Mesothelial cell of epicardium (in vitro differentiated cells): ENCODE measurements at places on chromosomes 11 and 22. TPM values are rescaled to one million over a fixed set of nuclear protein-coding genes. Genes with fewer than 3 reads are reported as not detected.

DNA sequence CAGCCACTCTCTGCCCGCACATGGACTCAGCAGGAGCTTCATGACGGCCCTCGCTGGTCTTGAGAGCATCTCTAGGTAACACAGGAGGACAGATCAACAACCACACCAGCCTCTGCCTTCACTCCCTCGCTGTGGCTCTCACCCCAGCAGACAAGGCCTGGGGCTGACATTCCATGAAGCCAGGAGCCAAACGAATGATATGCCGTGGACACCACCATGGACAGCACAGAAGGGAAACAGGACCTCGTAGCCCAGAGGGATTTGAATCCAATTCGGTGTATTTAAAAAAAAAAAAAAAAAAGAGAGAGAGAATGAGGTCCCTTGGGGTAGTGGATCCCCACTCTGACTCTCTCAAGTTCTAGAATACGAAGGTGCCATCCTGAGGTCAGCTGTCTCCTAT is 385.5 kb downstream of the SHANK2 start:
- no peak overlapping the region for H3K27ac ChIP-seq
- H3K4me1 ChIP-seq: peaks cover 1% of the 10 kb centered on the region
- DNase-seq: no peak
- H3K4me3 ChIP-seq: no peak overlapping the region
- H3K27me3 ChIP-seq: peaks cover 5% of the 10 kb centered on the region

- H3K36me3 ChIP-seq: peaks cover 6% of the 10 kb centered on the region
- peaks cover 31% of the 10 kb centered on the region for H3K4me1 ChIP-seq
- no peaks in the 10 kb centered on the region for H3K27me3 ChIP-seq
- no peak overlapping the region for H3K27ac ChIP-seq
- no peak overlapping the region for H3K4me3 ChIP-seq
- no peak for DNase-seq
Observed at GRCh38 chr22:32850591-32851517, 49.3 kb downstream of the TIMP3 start.

The NTM gene
- total RNA-seq: 3.9 to 6.2 TPM (median 5.1 TPM) in 3 replicates

DNA sequence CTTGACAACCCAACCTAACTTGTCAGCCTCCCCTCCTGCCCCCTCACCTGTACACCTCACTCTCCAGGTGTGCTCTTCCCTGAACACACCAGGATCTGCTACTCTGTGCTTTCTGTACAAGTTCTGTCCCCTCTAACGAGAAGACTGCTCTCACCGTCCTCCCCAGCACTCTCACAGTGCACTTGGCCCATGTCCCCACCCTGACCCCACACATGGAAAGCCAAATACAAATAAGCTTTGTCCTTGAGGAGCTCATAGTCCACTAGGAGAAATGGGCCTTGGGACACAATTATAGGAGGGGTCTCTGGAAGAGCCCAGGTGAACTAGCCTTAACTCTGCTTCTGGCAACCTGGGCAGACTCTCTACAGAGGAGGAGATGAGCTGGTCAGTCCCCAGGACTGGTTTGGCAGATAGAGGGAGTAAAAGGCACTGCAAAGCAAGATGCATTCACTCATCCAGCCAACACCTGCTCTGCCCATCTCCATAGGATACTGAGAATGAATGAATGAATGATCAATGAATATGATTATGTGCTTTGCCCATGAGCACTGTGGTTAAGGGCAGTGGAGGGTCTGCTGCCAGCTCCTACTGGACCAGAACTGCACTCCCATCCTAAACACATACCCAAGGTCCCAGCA is 9.9 kb downstream of the NIPSNAP1 start:
- H3K36me3 ChIP-seq: peaks cover 21% of the 10 kb centered on the region
- no peak for DNase-seq
- no peaks in the 10 kb centered on the region for H3K27me3 ChIP-seq
- H3K4me3 ChIP-seq: no peak overlapping the region
- no peaks in the 10 kb centered on the region for H3K4me1 ChIP-seq

The SLC22A6 gene
- total RNA-seq: not detected in 3 replicates

DNA sequence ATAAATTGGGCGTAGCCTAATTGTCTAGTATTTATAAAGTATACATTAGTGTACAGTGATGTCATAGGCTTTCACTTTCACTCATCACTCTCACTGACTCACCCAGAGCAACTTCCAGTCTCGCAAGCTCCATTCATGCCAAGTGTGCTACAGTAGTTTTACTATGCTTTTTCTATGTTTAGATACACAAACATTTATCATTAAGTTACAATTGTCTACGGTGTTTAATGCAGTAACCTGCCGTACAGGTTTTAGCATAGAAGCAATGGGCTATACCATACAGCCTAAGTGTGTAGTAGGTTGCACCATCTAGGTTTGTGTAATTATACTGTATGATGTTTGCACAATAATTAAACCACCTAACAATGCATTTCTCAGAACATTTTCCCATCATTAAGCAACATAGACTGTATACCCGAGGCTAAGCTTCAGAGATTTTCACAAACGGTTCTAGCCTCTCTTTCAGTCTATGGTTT is 17.5 kb downstream of the OR9G1 start:
- no peaks in the 10 kb centered on the region for H3K4me1 ChIP-seq
- no peaks in the 10 kb centered on the region for H3K36me3 ChIP-seq
- H3K27ac ChIP-seq: no peak overlapping the region
- no peak for DNase-seq
- no peak overlapping the region for H3K4me3 ChIP-seq

- no peak overlapping the region for H3K27ac ChIP-seq
- no peaks in the 10 kb centered on the region for H3K4me1 ChIP-seq
- no peak overlapping the region for H3K4me3 ChIP-seq
- H3K27me3 ChIP-seq: peaks cover 5% of the 10 kb centered on the region
- no peak for DNase-seq
Observed at GRCh38 chr11:5818245-5818886, 9.6 kb downstream of the OR52N2 start.

DNA sequence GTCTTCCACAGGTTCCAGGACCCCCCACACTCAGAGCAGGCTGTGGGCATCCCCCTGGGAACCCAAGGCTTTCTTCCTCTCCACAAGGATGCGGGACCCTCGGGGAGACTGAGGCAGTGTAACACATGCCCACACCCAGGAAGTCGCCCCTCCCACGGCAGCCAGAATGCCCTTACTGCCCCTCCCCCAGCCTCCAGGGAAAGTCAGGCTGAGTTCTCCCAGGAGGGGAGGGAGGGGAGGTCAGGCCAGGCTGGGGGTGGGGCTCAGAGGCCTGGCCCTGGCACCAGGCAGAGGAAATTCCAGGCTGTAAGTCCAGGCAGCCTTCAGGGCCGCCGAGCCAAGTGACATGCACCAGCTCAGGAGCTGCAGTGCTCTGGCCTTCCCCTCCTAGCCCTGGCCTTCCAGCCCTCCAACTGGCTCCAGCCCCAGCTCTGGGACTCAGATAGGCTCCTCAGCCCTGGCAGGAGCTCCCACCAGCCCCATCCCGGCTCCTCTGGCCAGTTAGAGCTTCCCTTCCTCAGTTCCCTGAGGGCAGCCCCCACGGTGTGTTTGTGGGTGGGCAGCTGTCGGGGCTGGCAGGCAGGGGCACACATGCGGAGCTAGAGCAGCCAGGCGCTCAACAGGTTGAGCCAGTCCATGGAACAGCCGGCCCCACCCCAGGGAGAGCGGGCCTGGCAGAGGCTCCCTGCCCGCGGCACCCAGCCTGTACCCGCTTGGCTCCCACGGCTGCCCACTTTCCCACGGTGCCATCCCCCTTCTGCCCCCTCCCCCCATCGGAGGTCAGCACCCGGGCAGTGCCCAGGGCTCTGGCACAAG is 3.6 kb downstream of the BCL9L start:
- H3K36me3 ChIP-seq: no peaks in the 10 kb centered on the region
- peak overlapping the region; percentile 47 for H3K27ac ChIP-seq
- no peak for DNase-seq
- peak overlapping the region; percentile 91 for H3K4me3 ChIP-seq
- H3K27me3 ChIP-seq: no peaks in the 10 kb centered on the region
- peaks cover 69% of the 10 kb centered on the region for H3K4me1 ChIP-seq

DNA sequence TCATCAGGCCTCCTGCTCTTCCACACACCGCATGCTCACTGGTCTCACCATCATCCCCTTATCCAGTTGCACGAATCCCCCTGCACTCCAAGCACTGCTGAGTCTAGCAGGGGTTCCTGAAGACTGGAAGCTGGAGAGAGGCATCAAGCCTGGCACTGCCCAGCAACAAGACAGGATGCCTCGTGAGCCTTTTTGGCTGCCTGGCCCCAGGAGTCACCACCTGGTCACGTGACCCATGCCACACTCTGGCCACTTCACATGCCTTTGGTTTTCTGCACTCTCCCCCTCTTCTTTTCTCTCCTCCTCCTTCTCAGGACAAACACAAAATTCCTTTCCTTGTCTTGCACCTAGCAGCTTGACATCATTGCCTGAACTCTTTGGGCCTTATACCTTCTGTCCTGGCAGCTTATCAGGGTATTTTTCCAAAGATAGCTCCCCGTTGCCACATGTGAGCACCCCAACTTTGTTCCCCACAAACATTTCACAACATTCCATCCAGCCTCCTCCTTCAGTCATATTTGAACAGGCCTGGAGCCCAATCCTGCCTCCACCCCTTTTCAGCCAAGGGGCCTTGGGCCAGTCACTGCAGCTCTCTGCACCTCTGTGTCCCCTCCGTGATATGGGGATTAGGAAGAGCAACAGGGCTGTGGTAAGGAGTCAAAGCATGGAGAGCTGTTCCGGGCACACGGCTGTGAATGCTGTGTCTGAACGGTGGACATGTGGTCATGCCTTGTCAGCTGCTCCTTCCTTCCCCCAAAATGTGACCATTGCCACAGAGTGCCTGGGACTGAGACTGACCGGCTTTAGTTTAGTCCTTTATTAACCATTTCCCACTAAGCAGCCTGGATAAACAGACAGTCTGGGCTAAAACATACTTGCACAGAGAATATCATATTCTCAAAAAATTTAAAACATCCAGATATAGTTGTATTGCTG is 2.8 kb upstream of the PACSIN2 start:
- DNase-seq: no peak
- no peaks in the 10 kb centered on the region for H3K36me3 ChIP-seq
- H3K4me1 ChIP-seq: peaks cover 17% of the 10 kb centered on the region
- H3K27me3 ChIP-seq: no peaks in the 10 kb centered on the region

GRCh38 chr11:65854852-65855837 is 2.8 kb downstream of the CFL1 start:
- no peak for DNase-seq
- peak overlapping the region; percentile 79 for H3K4me3 ChIP-seq
- no peaks in the 10 kb centered on the region for H3K27me3 ChIP-seq

The SEPTIN5 gene
- total RNA-seq: 32.2 to 42.1 TPM (median 36.2 TPM) in 3 replicates

The SLC43A3 gene
- 11.8 to 13.3 TPM (median 12.9 TPM) in 3 replicates for total RNA-seq

The UBQLNL gene
- total RNA-seq: 1.9 to 2.1 TPM (median 2.0 TPM) in 3 replicates

The PRR33 gene
- total RNA-seq: not detected in 3 replicates

DNA sequence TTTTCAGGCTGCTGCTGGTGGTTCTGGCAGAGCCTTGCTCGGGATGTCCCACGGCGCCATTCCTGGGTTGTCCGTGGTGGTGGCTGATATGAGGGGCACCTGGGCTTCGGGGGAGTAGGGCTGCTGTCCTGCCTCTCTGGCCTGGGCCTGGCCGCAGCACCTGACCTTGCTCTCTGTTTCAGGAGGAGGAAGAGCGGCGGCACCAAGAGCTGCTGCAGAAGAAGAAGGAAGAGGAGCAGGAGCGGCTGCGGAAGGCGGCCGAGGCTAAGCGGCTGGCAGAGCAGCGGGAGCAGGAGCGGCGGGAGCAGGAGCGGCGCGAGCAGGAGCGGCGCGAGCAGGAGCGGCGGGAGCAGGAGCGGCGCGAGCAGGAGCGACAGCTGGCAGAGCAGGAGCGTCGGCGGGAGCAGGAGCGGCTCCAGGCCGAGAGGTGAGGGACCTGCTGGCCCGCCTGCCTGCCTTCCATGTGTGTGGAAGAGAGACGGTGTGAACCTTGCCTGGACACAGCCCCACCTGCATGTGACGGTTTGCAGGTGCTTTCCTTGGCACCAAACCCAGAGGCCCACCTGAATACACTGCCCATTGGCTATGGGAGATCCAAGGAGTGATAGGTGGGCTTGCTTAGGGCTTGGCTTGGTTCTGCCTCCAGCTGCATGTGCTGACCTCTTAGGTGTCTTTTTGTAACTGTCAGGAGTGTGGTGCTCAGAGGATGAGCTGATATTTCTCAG is 22.8 kb downstream of the INCENP start:
- no peaks in the 10 kb centered on the region for H3K27me3 ChIP-seq
- H3K4me1 ChIP-seq: no peaks in the 10 kb centered on the region
- no peak for DNase-seq
- H3K4me3 ChIP-seq: no peak overlapping the region
- no peak overlapping the region for H3K27ac ChIP-seq
- H3K36me3 ChIP-seq: peaks cover 38% of the 10 kb centered on the region

DNA sequence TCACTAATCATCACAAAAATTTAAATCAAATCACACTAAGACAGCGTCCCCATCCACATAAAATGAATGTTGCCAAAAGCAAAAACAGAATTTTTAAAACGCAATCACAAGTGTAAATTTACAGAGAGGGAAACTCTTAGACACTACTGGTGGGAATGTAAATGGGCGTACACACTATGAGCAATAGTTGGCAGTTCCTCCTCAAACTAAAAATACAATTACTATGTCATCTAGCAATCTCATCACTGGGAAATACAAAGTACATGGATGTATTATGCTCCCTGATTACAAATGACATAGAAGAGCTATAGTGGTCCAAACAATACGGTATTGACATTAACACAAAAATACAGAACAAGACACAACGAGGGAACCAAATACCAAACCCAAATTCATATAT is 8.7 kb upstream of the RGL4 start:
- H3K4me1 ChIP-seq: peaks cover 4% of the 10 kb centered on the region
- peaks cover 7% of the 10 kb centered on the region for H3K36me3 ChIP-seq
- DNase-seq: no peak
- no peak overlapping the region for H3K27ac ChIP-seq
- no peaks in the 10 kb centered on the region for H3K27me3 ChIP-seq
- H3K4me3 ChIP-seq: no peak overlapping the region

DNA sequence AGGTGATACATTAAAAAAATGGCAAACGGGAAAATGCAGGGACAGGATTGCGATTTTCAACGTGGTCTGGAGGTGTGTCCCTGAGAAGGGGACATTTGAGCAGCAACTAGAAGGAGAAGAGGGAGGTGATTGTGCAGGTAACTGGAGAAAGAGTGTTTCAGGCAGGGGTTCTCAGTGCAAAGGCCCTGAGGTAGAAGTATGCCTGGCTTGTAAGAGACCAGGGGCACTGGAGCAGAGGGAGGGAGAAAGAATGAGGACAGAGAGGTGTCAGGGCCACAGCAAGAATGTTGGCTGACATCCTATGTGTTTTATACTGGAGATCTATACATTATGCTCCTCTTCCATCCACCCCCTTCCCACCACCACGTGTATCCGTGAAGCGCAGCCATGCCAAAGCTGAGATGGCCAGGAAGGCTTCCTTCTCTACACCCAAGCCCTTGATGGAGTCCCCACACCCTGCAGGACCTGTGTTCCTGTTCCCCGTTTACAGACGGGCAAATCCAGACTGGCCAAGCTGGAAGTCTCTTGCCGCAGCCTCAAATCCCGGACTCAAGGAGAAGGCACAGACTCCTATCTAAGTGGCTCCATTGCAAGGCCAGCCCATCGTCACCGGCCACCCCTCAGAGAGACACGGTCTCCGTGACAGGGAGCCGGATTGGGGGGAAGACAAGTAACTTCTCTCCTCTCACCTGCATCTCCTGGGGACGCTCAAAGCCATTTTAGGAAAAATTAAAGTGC is 416.1 kb downstream of the MN1 start:
- peaks cover 51% of the 10 kb centered on the region for H3K4me1 ChIP-seq
- peak overlapping the region; percentile 90 for H3K27ac ChIP-seq
- H3K4me3 ChIP-seq: no peak overlapping the region
- DNase-seq: no peak
- peaks cover 5% of the 10 kb centered on the region for H3K27me3 ChIP-seq
